ENCODE measurements at places on chromosomes 1 and 21.

DNA sequence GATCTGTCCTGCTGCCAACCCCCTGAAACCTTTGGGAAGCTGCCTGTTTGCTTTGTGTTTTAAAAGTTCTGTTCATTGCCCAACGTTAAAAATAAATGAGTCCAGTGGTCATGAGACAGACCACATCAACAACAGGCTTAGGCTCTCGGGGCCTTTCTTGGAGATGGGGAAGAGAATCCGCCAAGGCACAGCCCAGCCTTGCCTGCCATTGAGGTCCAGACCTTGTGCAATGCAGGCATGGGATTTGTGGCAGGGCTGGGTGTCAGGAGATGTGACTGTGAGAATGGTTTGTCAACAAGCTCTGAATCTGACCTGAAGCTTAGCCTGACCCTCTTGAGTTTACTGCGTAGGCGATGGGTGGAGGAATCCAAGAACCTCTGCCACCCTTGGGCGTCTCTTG lies 4.2 kb downstream of the SPSB1 start:
- no peak for DNase-seq

GRCh38 chr1:63827411-63828321 lies 53.8 kb downstream of the ROR1 start:
- DNase-seq = no peak

- DNase-seq = no peak
These were observed 3.8 kb upstream of the ZBTB21 start for GRCh38 chr21:42013931-42014330.

- no peak for DNase-seq
These were observed 348.7 kb upstream of the PTBP2 start for GRCh38 chr1:96372881-96373280.

DNA sequence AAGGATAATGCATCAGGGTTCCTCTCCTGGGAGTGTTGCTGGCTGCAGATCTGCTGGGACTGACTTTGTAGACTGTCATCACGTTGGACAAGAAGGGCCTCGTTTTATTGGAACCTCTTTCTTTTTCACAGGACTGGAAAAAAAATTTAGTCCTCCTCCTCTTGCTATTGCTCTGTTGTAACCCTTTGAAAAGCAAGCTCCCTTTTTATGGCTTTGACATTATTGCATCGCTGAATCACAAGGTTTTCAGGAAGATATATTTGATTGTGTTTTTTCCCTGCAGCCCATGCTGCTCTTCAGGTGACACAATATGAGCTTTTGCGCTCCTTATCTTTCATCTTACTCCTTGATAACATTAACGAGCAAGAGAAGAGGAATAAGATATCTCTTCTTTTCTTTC lies 290.9 kb downstream of the CAMTA1 start:
- no peak for DNase-seq

- no peak for DNase-seq
These were observed 13.9 kb downstream of the ADAM30 start for GRCh38 chr1:119882132-119883049.

- peak; percentile 76 for DNase-seq
These were observed 18.0 kb upstream of the BTG2 start for GRCh38 chr1:203287109-203287893.

Data from stimulated activated CD4-positive, alpha-beta T cell treated with anti-CD3 and anti-CD28 coated beads, Interleukin-2, amount 100 ng/mL, for 4 hours (primary cell).